ENCODE measurements at places on chromosomes 11 and 22. TPM values are rescaled to one million over a fixed set of nuclear protein-coding genes. Genes with fewer than 3 reads are reported as not detected.
A peak's percentile ranks its signal among the peaks of the same experiment; 100 is the strongest.

DNA sequence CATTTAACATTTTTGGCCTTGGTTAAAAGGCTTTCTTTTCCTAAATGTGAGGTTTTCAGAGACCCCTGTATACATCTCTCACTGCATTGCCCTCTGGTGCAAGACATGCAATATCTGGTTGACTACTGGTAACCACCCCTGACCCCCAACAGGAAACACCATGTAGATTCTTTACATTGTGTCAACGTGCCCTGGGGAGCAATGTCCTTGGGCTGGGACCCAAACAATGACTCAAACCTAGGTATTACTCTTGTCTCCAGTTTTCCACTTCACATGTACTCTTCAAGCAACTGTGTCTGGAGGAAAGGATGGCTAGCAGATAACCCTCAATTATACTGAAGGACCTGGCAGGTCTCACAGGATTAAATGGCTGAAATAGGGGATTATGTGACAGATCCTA, 1.1 kb upstream of the GPR83 start:
- no peak for DNase-seq

The OR8D1 gene
- 0.32 TPM for total RNA-seq

- no peak for DNase-seq
Observed at GRCh38 chr11:134489728-134490127, 77.7 kb upstream of the B3GAT1 start.

The SLC29A2 gene
- 0.64 TPM for total RNA-seq

GRCh38 chr11:65891219-65892136, 1.0 kb downstream of the CCDC85B start:
- no peak for DNase-seq

GRCh38 chr11:8913961-8914660, 3.1 kb downstream of the AKIP1 start:
- peak; percentile 74 for DNase-seq

GRCh38 chr11:95293116-95293515, 62.1 kb upstream of the SESN3 start:
- DNase-seq = no peak

DNA sequence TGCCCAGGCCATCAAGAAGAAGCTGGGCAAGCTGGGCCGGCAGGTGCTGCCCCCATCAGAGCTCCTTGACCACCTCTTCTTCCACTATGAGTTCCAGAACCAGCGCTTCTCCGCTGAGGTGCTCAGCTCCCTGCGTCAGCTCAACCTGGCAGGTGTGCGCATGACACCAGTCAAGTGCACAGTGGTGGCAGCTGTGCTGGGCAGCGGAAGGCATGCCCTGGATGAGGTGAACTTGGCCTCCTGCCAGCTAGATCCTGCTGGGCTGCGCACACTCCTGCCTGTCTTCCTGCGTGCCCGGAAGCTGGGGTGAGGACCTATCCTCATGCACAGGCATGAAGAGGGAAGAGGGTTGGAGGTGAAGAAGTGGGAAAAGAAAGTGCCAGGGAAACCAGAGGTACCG, 5.3 kb upstream of the NHERF4 start:
- no peak for DNase-seq

GRCh38 chr11:67071420-67072284, 15.0 kb downstream of the RHOD start:
- peak; percentile 55 for DNase-seq

The KRTAP5-8 gene
- total RNA-seq = not detected

- DNase-seq = no peak
Observed at GRCh38 chr22:33354928-33355327, 296.7 kb upstream of the SYN3 start.

GRCh38 chr11:100711984-100712383, 24.9 kb downstream of the ARHGAP42 start:
- no peak for DNase-seq

The MIOX gene
- not detected for total RNA-seq

GRCh38 chr22:29442976-29443375, 4.6 kb downstream of the RFPL1 start:
- no peak for DNase-seq

The ANKRD49 gene
- total RNA-seq = 14.2 TPM

- DNase-seq = no peak
Observed at GRCh38 chr11:2869561-2870427, 15.8 kb downstream of the CDKN1C start.

DNA sequence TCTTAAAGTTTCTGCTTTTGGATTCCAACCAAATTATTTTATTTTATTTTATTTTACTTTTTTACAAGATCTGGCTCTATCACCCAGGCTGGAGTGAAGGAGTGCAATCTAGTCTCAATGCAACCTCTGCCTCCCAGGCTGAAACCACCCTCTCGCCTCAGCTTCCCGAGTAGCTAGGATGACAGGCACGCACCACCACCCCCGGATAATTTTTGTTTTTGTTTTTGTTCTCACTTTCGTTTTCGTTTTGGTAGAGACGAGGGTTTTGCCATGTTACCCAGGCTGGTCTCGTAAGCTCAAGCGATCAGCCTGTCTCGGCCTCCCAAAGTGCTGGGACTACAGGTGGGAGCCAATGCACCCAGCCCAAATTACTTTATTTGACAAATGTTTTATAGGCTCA, 219.8 kb downstream of the ETS1 start:
- no peak for DNase-seq

- no peak for DNase-seq
Observed at GRCh38 chr22:45082795-45083194, 73.0 kb upstream of the PHF21B start.

The FAM111B gene
- 12.2 TPM for total RNA-seq

All from fibroblast of villous mesenchyme (primary cell).